ENCODE measurements at places on chromosomes 7 and 10.

DNA sequence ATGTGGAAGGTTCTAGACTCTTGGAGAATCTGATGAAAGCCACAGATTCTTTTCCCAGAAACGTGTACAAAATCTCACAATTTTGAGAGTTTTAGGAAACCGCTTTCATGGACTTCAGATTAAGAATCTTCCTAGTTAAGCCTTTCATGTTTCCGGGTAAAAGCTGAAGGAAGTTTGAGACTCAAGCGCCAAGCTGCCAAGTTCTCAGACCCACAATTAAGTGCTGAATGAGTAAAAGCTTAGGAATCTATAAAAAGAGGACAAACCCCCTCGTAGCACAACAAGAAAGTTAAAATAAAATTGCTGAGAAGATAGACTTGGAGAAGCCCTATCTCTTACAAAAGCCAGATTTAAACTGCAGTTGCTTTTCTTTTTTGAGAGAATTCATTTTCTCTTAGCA is 99.6 kb downstream of the ST8SIA6 start:
- no peak for DNase-seq

DNA sequence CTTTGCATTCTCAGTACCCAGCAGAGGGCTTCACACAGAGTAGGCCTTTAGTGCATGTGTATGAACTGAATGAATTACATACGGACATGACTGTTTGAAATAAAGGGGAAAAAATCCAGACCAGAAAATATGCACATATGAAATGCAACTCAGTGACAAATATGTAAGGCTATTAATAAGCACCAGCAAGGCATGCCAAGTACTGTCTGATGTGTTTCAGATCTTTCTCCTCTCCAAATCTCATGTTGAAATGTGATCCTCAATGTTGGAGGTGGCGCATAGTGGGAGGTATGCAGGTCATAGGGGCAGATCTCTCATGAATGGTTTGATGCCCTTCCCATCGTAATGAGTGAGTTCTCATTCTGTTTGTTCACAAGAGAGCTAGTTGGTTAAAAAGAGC is 87.3 kb upstream of the TOMM7 start:
- no peak for DNase-seq

DNA sequence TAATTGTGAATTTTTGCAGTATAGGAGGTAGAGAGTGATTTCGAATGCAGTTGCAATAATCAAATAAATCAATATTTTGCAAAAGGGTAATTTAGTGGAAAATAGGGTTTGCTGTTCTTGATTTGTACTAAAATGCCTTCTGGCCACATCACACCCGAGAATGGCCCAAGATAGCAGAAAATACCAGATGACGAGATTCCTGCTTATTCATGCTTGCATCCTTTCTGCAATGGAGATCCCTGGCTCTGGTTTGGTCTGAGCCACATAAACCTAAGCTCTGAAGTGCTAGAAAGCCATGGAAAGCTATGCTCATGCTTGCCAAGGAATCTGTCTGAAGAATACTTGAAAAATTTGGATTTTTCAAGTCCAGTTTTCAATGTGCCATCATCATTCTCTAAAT is 634.2 kb upstream of the COBL start:
- DNase-seq = no peak

GRCh38 chr7:13727751-13728150 is 261.7 kb downstream of the ETV1 start:
- DNase-seq = no peak

- no peak for DNase-seq
Measured at GRCh38 chr10:95505641-95506040, 55.5 kb downstream of the SORBS1 start.

DNA sequence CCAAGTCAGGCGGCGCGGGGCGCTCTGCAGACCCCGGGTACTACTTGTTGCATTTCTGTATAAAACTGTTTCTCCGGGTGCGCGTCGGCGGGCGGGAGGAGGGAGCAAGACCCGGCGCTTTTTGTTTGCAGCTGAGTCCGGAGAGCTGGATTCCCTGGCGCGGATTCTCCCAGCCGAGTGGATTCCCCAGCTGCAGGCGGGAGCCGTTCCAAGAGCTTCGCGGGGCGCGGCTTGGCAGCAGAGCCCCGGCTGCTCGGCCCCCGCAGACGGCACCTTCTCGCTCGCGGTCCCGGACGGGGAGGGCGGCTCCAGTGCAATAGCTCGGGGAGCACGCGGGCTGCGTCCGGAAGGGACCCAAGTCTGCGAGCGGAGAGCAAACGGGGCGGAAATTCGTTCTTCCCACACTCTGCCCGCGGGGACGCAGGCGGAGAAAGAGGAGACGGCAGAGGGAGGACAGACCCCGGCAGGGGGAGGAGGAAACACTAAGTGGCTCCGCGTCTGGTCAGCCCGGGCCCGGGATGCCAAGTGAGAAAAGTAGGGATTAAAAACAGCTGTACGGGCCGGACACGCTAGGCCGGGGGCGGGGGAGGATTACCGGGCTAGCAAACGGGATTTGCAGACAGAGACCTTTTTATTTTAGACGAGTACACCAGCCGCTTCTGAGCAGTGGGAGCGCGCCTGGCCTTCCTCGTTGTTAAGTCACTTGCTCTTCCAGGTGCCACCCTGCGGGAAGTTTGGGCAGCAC is at the start of gene TRIL:
TRIL (minus strand) TSS at position 96 of the 745 bp plus-strand sequence. CDS start 284 bp downstream, outside the sequence.
- no peak for DNase-seq

DNA sequence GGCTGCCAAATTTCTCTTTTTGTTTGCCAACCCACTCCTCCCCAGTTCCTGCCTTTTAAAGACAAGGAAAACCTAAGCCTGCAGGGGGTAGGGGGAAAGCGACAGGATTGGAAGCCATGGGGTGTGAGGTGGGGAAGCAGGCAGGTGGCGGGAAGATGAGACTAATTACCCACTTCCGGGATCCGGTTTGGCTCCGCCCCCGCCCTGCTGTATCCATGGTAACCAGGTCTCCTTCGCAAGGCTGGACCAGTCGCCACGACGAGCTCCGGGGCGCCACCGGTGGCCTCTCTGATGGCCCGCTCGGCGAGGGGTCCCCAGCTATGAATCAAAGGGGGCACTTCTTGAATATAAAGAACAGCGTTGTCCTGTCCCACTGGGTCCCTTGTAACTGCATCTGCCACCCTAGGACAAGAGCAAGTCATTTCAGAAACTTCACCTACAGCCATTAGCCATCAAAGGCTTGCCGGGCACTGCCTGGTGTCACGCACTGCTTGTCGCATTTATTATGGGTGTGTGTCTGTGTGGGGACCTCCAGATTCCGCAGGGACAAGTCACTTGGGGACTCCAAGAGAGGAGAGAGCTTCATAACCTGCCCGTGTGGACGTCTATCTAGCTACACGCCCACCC is 55.4 kb upstream of the LMTK2 start:
- DNase-seq = no peak

GRCh38 chr7:19530261-19530660 is 178.6 kb downstream of the POLR1F start:
- no peak for DNase-seq

DNA sequence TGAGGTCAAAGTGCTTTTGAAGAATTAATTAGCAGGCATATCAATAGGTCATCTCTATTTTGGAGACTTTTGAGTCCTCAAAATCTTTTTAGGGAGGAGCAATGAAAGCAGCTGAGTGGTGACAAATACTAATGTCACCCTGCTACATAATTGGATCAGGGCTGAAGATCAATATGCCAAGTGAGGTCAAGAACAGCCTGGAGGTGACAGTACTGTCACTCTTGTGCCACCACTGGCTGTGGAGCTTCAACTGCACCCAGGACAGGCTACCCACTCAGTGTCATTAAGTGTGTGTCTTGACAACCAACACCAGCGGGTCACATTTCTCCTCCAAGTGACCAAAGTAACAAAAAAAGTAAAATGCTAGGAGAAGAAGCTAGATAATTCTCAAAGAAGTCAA is 167.8 kb downstream of the DOCK4 start:
- DNase-seq = no peak

- no peak for DNase-seq
Measured at GRCh38 chr7:142801601-142802295, 31.0 kb downstream of the PRSS2 start.

- DNase-seq = no peak
Measured at GRCh38 chr7:134128829-134129228, 1.7 kb downstream of the LRGUK start.

DNA sequence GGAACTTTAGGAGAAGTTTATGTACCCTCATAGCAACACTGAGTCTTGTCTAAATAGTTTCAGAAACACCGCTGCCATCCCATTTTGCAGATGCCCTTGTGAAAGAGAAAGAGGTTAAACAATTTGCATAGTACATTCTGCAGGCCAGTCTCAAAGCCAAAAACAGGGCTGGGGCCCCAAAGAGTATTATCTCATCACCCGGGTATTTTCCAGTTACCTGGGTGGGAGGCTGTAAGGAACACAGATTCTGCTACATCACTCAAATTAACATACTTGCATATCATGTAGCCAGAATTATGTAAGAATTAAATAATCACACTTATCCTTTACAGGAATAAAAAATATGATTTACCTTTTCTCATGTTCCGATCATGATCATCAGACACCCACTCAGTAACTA is 3.1 kb upstream of the FAM171A1 start:
- DNase-seq = no peak

- DNase-seq = no peak
Measured at GRCh38 chr10:61903928-61904344, 2.4 kb downstream of the ARID5B start.

GRCh38 chr7:70997261-70997660 is 134.7 kb upstream of the GALNT17 start:
- no peak for DNase-seq

DNA sequence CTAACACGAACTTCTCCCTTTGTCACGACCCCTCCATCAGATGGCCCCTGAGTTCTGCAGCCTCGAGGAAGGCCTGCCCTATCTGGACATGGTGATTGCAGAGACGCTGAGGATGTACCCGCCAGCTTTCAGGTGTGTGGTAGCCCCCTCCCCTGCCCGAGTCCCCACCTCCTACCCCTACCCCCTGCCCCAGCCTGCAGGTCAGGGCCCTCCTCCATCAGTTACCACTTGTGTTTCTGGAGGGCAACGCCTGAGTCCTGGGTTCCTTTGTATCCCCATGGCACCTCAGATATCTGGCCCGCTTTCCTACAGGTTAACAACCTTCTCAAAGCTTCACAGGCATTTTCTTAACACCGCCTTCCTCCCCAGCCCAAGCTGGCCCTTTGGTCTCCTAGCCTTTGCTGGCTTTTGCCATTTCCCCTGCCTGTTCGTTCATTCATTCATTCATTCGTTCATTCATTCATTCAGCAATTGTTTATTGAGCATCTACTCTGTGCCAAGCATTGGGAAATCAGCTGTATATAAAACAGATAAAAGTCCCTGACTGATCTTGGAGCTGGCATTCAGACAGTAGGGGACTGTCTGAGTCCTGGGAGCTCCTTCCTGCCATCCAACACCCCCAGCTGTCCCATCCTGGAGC is 55.6 kb downstream of the PARP12 start:
- no peak for DNase-seq

DNA sequence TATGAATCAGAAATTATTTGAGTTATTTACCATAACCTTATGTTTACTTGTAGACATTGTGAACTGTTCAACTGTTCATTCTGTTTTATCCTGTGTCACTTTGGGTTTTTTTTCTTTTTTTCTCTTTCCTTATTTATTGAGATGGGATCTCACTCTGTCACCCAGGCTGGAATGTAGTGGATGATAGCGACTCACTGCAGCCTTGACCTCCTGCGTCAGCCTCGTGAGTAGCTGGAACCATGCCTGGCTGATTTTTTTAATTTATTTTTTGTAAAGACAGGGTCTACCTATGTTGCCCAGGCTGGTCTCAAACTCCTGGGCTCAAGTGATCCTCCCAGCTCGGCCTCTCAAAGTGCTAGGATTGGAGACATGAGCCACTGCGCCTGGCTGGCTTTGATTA is 97.1 kb downstream of the CSTF2T start:
- peak; percentile 25 for DNase-seq

DNA sequence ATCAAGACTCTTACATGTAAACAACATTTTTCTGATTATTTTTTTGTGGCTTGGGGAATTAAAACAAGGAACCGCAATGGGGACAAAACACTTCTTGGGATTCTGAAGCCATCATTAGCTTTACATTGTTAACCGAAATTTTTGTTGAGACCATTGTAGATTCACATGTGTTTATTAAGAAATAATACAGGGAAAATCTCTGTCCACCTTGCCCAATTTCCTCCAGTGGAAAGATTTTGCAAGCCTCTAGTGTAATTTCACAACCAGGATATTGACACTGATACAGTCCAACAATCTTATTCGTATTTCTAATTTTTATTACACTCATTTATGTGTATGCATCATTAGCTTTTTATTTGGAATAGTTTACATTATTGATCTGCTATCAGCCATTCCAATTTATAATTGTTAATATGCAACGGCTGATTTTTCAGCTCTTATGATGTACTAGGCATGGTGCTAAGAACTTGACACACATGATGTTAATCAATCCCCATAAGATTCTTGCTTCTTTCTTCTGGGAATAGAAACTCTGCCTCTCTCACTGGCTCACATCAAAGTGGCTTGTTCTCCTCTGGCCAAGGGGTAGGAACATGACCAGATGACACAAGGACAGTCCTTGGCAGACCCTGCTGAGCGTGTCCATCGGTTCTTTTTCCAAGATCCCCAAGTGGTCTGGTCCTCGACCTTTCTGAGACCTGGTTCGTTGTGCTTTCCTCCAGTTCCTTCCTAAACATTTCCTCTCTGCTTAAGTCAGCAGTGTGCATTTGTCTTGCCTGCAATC is 137.6 kb downstream of the ADAM12 start:
- DNase-seq = no peak

All from HS-5 (cell line).